Progenitor cell of endocrine pancreas (in vitro differentiated cells): ENCODE measurements at places on chromosomes 6 and 20.
A peak's percentile ranks its signal among the peaks of the same experiment; 100 is the strongest.

GRCh38 chr6:115767931-115768330 is 292.8 kb downstream of the FRK start:
- no peaks in the 10 kb centered on the region for H3K36me3 ChIP-seq
- no peaks in the 10 kb centered on the region for H3K27me3 ChIP-seq
- no peak for DNase-seq
- H3K27ac ChIP-seq: no peak overlapping the region
- no peaks in the 10 kb centered on the region for H3K4me1 ChIP-seq

DNA sequence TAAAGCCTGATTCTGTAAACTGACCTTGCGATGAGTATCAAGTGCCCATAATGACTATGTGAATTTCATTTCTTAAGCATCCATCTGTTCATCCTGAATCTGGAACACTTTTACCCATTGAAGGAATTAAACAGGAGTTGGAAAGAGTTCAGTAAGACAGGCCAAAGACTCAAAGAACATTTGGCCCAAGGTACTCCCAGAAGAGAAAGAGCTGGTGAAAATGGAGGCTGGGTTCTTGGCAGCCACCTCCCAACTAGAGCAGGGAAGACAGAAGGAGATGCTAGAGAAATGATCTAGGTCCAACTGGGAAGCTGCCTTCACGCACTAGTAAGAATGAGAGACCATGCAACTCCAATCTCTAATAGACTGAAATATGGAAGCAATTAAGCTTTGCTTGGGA is 290.8 kb upstream of the RNF24 start:
- peaks cover 6% of the 10 kb centered on the region for H3K27me3 ChIP-seq
- DNase-seq: no peak
- H3K27ac ChIP-seq: no peak overlapping the region
- no peaks in the 10 kb centered on the region for H3K4me1 ChIP-seq
- no peak overlapping the region for H3K4me3 ChIP-seq

GRCh38 chr6:13538084-13538483 is 36.3 kb upstream of the SIRT5 start:
- no peaks in the 10 kb centered on the region for H3K4me1 ChIP-seq
- H3K27me3 ChIP-seq: peaks cover under 1% of the 10 kb centered on the region
- no peak overlapping the region for H3K27ac ChIP-seq

DNA sequence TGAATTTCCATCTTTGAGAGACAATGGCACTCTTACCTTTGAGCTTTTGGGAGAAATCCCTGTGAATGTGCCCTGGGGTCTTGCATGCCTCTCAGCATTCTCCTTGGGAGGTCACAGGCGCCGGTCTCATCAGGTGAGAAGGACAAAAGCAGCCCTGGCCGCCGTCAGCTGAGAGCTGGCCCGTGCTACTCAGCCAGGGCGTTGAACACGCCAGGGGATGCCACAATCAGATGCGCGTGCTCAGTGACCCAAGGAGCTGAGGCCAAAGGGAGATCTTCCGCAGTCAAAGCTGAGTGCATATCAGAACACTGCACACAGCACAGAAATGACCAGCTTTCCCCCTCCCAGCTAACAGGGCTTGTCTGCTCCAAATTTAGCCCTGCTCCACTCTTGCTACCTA is 253.6 kb upstream of the NOX3 start:
- peaks cover 12% of the 10 kb centered on the region for H3K4me1 ChIP-seq
- H3K27me3 ChIP-seq: no peaks in the 10 kb centered on the region
- no peaks in the 10 kb centered on the region for H3K36me3 ChIP-seq
- no peak overlapping the region for H3K4me3 ChIP-seq
- no peak for DNase-seq
- no peak overlapping the region for H3K27ac ChIP-seq

GRCh38 chr6:38715016-38715689 is at the start of gene DNAH8:
Gene DNAH8, plus strand, starts transcription at chr6:38715311. Its CDS starts 7,499 bp downstream, at chr6:38722810.
- H3K27me3 ChIP-seq: peaks cover 9% of the 10 kb centered on the region
- no peak for DNase-seq
- no peaks in the 10 kb centered on the region for H3K36me3 ChIP-seq
- H3K4me3 ChIP-seq: no peak within 1 kb of the TSS
- H3K4me1 ChIP-seq: no peaks in the 10 kb centered on the region

DNA sequence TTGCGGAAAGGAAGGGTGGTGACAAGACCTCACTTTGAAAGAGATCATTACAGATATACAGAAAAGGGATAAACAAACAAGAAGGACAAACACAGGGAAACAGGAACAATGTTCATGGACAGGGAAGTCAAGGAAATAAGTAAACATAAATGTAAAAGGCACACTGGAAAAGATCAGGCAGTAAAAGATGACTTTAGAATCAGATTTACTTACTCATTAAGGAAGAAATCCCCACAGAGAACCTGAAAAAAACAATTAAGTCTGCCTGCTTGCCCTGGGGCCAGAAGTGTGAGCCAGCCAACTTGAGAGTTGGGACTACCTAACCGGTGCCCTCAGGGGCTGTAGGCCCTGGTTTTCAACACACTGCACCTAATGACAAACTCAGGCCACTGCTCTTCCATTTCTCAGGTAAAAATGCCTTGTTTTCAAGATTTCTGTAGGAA is 1.7 kb downstream of the APMAP start:
- H3K27me3 ChIP-seq: peaks cover 5% of the 10 kb centered on the region
- DNase-seq: no peak
- peak overlapping the region; percentile 6 for H3K27ac ChIP-seq
- H3K36me3 ChIP-seq: peaks cover 2% of the 10 kb centered on the region

GRCh38 chr20:38178065-38178491 is 13.0 kb upstream of the TGM2 start:
- no peak for DNase-seq
- peaks cover 13% of the 10 kb centered on the region for H3K27me3 ChIP-seq

GRCh38 chr20:51623255-51623654 is 80.7 kb upstream of the NFATC2 start:
- no peaks in the 10 kb centered on the region for H3K27me3 ChIP-seq
- DNase-seq: no peak
- peaks cover 23% of the 10 kb centered on the region for H3K36me3 ChIP-seq
- no peaks in the 10 kb centered on the region for H3K4me1 ChIP-seq

DNA sequence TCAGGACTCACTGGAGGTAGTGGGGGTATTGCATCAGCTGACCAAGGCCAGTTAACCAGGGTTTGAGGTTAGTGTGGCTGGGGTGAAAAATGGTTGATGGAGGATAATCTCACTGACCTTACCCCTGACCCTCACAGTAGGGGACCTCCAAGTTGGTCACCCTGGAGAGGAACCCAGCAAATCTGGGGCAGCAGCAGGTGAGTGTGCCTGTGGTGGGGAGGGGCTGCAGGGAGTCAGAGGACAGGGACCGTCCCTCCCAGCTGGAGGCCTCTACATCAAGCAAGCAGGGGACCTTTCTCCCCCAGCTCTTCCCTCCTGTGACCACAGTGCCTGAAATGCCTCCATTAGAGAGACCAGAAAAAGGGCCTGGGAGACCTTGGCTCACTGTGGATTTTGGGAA is 49.1 kb upstream of the ZNF337 start:
- H3K27ac ChIP-seq: no peak overlapping the region
- H3K4me3 ChIP-seq: no peak overlapping the region
- no peaks in the 10 kb centered on the region for H3K27me3 ChIP-seq
- no peak for DNase-seq

GRCh38 chr6:17102258-17102870 is 514 bp downstream of the STMND1 start:
- peaks cover 21% of the 10 kb centered on the region for H3K4me1 ChIP-seq
- DNase-seq: no peak
- H3K27ac ChIP-seq: no peak overlapping the region

GRCh38 chr20:40336533-40336932 is 352.5 kb downstream of the MAFB start:
- peaks cover 22% of the 10 kb centered on the region for H3K27me3 ChIP-seq
- DNase-seq: no peak
- H3K27ac ChIP-seq: no peak overlapping the region

DNA sequence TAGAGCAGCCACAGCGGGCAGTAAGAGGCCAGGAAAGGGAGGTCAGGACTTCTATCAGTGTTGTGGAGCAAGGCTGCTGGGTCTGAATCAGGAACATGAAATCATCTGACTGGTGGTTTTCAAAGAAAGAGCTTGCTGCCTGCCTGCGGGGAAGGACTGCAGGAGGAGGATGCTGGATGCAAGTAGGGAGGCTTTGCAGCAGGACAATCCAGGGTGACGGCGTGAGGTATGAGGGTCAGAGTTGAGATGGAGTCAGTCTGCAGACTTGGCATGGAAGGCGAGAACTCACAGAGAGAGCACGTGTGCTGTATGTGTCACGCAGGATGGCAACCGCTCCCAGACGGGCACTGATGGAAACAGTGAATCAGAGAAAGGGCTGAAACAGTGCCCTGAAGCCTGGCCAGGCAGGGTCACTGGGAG is 59.2 kb upstream of the CD93 start:
- H3K4me3 ChIP-seq: no peak overlapping the region
- H3K36me3 ChIP-seq: no peaks in the 10 kb centered on the region
- no peaks in the 10 kb centered on the region for H3K4me1 ChIP-seq
- H3K27ac ChIP-seq: no peak overlapping the region
- no peak for DNase-seq
